ENCODE measurements at places on chromosomes 3 and 15. TPM values are rescaled to one million over a fixed set of nuclear protein-coding genes. Genes with fewer than 3 reads are reported as not detected.

- DNase-seq: no peak
These were observed 27.6 kb upstream of the VEPH1 start for GRCh38 chr3:157530637-157531300.

DNA sequence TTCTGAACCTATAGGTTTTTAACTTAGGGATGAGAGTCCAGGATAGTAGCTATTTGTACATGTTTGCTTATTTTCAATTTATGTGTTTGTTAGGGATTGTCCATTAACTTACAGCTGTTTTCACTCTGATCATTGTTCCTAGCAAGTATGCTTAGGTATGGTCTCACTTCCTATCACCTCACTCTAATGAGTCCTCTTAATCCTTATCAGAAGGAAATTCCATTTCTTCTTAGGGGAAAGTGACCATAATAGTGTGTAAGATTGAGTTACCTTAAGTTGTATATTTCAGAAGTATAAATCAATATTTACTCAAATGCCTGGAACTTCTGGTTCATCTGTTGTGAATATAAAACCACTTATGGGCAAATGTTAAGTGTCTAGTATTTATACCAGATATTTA, 53.0 kb downstream of the PIAS1 start:
- no peak for DNase-seq

The AP3B2 gene
- 2.9 TPM for total RNA-seq

- no peak for DNase-seq
These were observed 707.8 kb upstream of the GOLIM4 start for GRCh38 chr3:168803536-168803935.

The CKMT1B gene
- not detected for total RNA-seq

DNA sequence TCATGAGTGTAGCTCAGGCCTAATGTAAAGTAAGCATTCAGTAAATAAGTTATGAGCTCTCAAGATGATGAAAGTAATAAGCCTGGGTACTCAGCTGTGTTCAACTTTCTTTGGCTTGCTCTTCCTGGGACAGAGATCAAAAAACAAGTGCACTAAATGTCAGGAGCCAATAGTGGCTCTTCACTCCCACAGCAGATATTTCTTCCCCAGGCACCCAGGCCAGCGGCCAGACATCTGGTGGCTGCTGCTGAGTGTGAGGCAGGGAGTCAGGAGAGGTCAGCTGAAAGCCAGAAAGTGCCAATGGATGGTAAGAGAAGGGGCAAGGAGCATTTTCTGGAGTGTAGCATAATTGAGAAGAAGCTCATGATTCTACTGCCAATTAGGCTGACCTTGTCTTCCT, 18.2 kb upstream of the ITGA11 start:
- no peak for DNase-seq

- no peak for DNase-seq
These were observed 12.6 kb downstream of the CCDC14 start for GRCh38 chr3:123948449-123948848.

- no peak for DNase-seq
These were observed 5.7 kb upstream of the EXOG start for GRCh38 chr3:38490281-38491030.

The MASP1 gene
- 7.2 TPM for total RNA-seq

- DNase-seq: no peak
These were observed 147.6 kb upstream of the NR2F2 start for GRCh38 chr15:96182736-96183513.

DNA sequence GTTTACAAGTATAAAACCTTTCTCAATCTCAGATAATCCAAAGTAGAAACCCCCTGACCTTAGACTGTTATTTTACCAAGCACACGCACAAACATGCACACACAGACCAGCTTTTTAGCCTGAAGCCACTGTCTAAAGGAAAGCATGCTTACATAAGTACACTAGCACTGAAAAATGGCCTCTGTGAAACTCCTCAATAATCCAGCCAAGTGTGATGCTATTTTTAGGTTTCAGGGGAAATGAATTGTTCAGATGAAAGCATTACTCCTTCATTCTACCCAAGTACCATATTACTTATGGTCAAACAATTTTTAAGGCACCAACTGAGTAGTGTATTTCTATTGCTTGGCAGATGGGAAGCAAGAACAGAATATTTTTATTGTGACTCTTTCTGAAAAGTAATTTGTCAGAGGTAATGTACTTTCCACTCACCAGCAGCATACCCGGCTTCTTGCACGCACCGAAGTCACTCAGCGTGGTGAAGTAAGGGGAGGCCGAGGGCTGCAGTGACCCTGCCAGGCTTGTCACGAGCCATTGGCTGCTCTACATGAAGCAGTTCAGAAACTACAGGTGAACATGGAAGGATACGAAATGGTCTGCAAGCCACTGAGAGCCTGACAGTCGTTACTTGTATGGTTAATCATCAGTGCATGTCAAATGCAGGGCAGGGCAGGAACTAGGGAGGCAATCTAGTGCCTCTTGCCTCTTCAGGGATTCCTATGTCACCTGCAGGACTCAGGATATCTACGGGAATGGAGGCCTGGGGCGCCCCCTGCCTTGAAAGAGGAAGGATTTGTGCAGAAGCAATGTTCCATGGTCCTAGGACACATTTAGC, 106.7 kb downstream of the GABRB3 start:
- peak; percentile 19 for DNase-seq

The UNC13C gene
- total RNA-seq: 20.0 TPM

DNA sequence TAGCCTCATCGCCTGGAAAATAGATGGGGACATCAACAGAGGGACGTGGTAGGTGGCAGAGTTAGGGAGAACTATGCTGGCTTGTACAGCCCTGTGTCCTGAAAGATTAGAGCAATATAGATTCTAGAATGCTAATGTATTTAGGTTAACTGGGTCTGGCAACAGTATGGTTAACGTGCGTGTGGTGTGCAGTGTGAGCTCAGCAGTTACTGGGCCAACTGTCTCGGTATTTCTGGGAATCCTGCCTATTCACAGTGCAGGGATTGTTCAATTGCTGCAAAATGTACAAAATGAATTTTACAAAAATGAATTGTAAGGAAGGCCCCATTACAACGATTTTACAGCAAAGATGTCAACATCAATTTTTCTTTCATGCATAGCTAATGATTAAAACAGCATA, 20.6 kb downstream of the MEIS2 start:
- DNase-seq: peak; percentile 85

- no peak for DNase-seq
These were observed 70.7 kb downstream of the FAM43A start for GRCh38 chr3:194756460-194756779.

DNA sequence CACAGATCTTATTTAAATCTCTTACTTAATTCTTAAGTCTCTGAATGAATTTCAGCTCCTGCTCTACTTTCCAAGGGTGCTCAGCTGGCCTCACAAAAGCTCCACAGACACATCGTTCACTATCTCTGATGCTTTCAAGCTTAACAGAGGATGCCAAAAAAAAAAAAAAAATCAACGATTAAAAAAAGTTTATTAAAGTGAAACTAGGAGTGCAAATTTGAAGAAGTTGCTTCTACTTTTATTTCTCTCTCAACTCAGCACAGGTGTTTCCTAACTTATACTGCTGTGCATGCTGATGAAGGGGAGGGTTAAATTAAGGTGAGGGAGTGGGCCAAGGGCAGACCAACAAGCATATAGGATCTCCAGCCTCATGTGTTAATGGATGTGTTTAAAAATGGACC, 157.2 kb downstream of the TIGIT start:
- DNase-seq: peak; percentile 64

DNA sequence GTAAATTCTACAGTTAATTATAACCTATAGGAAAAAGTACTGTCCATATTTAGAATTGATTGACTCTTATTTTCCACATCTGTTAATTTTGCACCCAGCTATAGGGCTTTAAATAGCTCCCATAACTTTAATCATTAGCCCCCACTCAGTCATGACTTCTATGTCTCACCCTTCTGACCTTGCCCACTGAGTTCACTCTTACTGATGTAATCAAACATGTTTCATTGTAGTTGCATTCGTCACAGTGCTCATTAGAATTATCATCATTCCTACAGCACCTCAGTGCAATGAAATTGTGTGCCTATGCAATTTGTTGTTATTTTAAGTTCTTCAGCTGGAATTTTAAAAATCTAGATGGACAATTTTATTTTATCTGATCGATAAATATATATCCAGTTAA, 151.4 kb downstream of the TIGIT start:
- no peak for DNase-seq

- no peak for DNase-seq
These were observed 33.3 kb downstream of the FAM3D start for GRCh38 chr3:58633157-58633865.

- DNase-seq: peak; percentile 22
These were observed 121.6 kb upstream of the EIF1B start for GRCh38 chr3:40187945-40188344.

- DNase-seq: no peak
These were observed 50.6 kb upstream of the ULK4 start for GRCh38 chr3:42012383-42012934.
